ENCODE measurements at places on chromosomes 3 and 15. TPM values are rescaled to one million over a fixed set of nuclear protein-coding genes. Genes with fewer than 3 reads are reported as not detected.

- DNase-seq = no peak
These were observed 214.2 kb downstream of the ERC2 start for GRCh38 chr3:56253941-56254665.

The FEZF2 gene
- polyA plus RNA-seq = not detected

GRCh38 chr3:45781271-45781670, 15.1 kb downstream of the SLC6A20 start:
- DNase-seq = no peak

DNA sequence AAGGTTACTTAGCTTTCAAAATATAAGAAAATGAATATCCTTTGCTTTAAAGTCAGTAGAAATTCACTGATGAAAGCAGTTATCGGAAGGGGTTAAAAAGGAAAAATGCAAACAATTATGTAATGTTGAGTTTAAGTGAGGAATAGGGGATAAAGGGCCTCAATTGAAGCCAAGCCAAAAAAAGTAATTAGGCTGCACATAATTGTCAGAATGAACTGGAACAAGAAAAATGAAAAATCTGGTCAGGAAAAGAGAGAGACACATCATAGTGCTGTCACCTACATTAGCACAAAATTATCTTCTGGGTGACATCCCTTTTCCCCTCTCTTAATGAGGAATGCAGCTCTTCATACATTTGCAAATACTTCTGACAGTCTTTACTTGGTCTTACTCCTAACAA, 48.8 kb upstream of the PIK3R4 start:
- DNase-seq = no peak

GRCh38 chr15:69666441-69666882, 213.8 kb downstream of the RPLP1 start:
- no peak for DNase-seq

The GABRA5 gene
- polyA plus RNA-seq = not detected

Measured in immature natural killer cell (primary cell).